ENCODE measurements at places on chromosomes 1 and 21.

DNA sequence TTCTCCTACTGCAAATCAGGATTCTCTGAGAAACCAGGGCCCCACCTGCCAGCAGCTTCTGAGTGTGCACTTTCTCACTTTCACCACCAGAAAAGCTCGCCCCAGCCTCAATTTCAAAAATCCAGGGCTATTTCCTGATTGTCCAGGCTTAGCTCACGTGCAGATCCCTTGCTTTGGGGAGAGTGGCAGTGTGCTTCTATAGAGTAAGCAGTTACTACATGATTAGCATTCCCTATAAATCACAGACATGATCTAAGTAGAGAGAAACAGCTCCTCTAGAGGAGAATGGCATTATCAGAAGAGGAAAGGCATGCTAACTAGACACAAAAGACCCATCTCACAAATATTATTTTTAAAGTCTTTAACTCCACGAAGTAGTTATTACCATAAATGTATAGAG lies 456.0 kb upstream of the PKN2 start:
- no peak for DNase-seq
- no peaks in the 10 kb centered on the region for H3K4me1 ChIP-seq
- H3K27me3 ChIP-seq = no peaks in the 10 kb centered on the region
- H3K36me3 ChIP-seq = no peaks in the 10 kb centered on the region

GRCh38 chr1:168101336-168101735 lies 35.4 kb downstream of the GPR161 start:
- H3K4me1 ChIP-seq = no peaks in the 10 kb centered on the region
- H3K27me3 ChIP-seq = no peaks in the 10 kb centered on the region
- no peaks in the 10 kb centered on the region for H3K36me3 ChIP-seq

GRCh38 chr21:37367703-37368540 lies 1.3 kb downstream of the DYRK1A start:
- peak overlapping the region; percentile 100 for H3K27ac ChIP-seq
- peak; percentile 34 for DNase-seq
- H3K4me1 ChIP-seq = peaks cover 48% of the 10 kb centered on the region
- peak overlapping the region; percentile 88 for H3K4me3 ChIP-seq

- no peaks in the 10 kb centered on the region for H3K36me3 ChIP-seq
- peak overlapping the region; percentile 39 for H3K27ac ChIP-seq
- H3K4me3 ChIP-seq = no peak overlapping the region
- no peak for DNase-seq
- peaks cover 14% of the 10 kb centered on the region for H3K4me1 ChIP-seq
- H3K27me3 ChIP-seq = no peaks in the 10 kb centered on the region
Measured at GRCh38 chr1:28078680-28079626, 9.5 kb downstream of the EYA3 start.

DNA sequence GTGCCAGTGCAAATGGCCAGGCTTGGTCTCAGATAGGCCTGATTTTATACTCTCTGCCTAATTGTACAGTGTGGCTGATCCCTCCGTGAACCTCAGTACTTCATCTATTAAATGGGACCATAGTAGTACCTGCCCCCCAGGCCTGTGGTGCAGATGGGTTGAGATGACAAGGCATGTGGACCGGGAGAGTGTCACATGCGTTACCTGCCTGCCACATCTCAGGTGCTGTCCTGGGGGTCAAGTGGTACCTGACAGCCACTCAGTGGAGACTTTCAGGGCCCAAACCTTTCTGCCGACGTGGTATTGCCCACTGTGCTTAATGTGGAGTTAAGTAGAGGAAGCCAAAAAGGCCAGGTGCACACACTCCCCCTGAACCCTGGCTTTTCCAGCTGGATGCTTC lies 197.3 kb downstream of the FOXD2 start:
- no peaks in the 10 kb centered on the region for H3K27me3 ChIP-seq
- H3K4me3 ChIP-seq = no peak overlapping the region
- no peaks in the 10 kb centered on the region for H3K4me1 ChIP-seq
- DNase-seq = no peak
- no peak overlapping the region for H3K27ac ChIP-seq

GRCh38 chr1:245177071-245177900 lies 22.5 kb downstream of the KIF26B start:
- no peak overlapping the region for H3K27ac ChIP-seq
- no peaks in the 10 kb centered on the region for H3K4me1 ChIP-seq
- no peak overlapping the region for H3K4me3 ChIP-seq
- H3K27me3 ChIP-seq = no peaks in the 10 kb centered on the region

DNA sequence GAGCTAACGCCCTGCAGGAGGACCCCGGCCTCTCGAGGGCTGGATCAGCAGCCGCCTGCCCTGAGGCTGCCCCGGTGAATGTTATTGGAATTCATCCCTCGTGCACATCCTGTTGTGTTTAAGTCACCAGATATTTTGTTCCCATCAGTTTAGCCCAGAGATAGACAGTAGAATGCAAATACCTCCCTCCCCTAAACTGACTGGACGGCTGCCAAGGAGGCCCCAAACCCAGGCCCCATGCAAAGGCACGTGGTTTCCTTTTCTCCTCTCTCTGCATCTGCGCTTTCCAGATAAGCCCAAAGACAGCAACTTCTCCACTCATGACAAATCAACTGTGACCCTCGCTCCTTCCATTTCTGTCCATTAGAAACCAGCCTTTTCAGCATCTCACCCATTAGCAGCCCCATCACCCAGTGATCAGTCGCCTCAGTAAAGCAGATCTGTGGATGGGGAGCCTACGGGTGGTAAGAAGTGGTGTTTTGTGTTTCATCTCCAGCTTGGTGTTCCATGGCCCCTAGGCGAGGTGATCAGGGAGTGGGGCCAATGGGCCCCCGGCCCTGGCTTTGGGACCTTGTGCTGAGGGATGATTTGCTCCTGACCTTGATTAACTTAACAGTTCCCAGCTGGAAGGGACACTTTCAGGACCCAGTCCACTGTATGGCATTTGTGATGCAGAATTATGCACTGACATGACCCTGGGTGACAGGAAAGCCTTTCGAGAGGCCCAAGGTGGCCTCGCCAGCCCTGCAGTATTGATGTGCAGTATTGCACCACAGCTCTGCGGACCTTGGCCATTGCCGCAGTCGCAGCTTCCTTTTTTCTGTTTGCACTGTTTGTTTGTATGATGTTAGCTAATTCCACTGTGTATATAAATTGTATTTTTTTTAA lies 5.2 kb downstream of the NPPA start:
- no peaks in the 10 kb centered on the region for H3K27me3 ChIP-seq
- no peak overlapping the region for H3K27ac ChIP-seq
- no peak overlapping the region for H3K4me3 ChIP-seq
- H3K4me1 ChIP-seq = no peaks in the 10 kb centered on the region
- peaks cover 26% of the 10 kb centered on the region for H3K36me3 ChIP-seq
